ENCODE measurements at places on chromosomes 16 and 17.

GRCh38 chr16:22665803-22666202 lies 148.2 kb upstream of the HS3ST2 start:
- DNase-seq, result no peak

DNA sequence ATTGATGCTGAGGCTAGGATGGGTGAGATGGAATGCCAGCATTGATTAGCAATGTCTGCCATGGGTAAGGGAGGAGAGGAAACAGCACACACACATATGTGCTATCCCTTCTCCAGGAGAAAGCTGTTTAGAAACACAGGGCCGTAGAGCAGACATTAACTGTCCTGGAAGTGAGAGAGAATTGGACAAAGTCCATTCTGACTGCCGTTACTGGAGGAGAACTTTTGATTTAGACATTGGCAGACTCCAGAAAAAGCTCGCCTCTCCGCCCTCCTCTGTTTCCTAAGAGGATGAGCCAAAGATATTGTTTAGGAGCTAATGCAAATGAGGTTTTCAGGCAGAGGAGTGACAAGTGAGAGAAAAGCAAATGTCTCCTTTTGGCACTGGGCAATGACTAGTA lies 237.0 kb downstream of the HAPSTR1 start:
- DNase-seq, result no peak

- DNase-seq, result no peak
These were observed 10.7 kb downstream of the GALNS start for GRCh38 chr16:88846088-88846487.

- no peak for DNase-seq
These were observed 174.2 kb downstream of the STX8 start for GRCh38 chr17:9401434-9401833.

GRCh38 chr17:39569126-39569525 lies 38.6 kb downstream of the NEUROD2 start:
- DNase-seq, result no peak

DNA sequence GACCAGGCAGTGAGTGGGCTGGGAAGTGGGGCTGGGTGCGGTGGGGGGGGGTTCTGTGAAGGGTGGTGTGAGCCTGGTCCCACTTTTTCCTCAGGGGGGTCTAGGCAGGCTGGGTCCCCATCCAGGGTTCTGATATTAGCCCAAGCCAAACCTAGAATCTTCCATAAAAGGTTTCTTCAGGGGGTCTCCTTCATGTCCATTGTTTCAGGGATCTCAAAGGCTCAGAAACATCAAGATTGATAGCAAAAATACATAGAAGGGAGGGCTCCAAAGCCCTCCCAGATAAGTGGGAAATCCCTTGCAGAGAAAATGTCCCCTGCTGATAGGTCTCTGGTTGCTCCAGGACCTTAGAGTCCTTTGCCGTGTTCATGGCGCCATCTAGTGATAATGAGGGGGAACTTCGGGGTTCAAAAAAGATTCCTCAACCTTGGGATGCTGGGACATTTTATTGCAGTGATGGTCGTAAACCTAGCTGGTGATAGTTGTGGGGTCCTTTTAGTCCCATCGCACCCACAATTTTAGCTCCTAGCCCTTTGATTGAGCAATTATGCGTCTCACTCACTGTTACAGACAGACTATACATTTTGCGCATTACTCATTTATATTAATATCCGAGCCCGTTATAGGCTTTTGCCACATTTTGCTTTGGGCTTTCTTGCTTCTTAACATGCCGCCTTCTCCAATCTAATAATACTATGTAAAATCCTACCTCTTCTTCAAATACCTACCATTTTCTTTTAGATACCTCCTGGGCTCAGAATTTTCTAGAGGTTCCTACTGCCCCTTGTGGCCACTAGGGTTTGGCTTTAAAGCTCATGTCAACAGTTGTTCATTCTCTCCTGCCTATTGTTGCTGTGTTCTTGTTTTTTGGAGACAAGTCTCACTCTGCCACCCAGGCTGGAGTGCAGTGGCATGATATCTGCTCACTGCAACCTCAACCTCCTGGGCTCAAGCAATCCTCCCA lies 35.1 kb downstream of the IGF2BP1 start:
- DNase-seq, result no peak

DNA sequence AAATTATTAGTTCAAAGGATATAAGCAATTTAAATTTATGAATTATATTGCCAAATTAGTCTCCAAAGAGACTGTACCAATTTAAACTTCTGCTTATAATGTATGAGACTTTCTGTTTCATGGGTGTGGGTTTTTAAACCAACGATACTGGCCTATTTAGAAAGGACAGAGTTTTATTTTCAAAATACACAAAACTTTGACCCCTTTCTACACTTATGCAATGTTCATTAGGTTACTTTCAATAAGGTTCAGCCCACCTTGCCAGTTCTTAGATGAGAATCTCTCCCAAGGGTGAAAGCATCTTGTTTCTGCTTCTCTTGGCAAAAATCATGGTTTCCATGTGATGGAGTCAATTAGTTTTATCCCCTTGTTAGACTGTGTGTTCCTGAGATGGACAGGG lies 84.7 kb downstream of the MYO1D start:
- DNase-seq, result no peak

DNA sequence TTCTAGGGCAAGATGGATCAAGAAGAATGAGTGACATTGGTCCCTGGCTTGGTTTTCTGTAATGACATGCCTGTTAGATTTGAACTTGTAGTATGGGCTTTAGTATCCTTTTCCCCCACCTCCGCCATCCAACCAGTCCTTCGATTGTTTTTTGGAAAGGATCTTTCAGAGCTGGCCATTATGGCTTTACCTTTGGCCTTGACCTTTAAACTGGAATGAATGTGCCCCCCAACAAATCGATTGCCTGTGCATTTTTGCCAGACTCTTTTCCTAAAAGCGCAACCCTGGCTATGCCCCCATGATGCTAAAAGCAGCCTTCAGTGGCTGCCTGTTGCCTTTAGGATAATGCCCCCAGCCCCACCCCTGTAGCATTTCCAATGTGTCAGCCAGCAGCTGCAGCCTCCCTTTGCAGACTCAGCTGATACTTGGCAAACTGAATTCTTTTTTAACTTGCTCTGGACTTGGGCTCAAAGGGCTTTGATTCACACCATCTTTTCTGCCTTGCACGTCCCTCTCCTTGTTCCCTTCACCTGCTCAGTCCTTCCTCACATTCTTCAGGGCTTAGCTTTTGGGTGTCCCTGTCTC lies 4.0 kb downstream of the GPRC5C start:
- DNase-seq, result no peak

DNA sequence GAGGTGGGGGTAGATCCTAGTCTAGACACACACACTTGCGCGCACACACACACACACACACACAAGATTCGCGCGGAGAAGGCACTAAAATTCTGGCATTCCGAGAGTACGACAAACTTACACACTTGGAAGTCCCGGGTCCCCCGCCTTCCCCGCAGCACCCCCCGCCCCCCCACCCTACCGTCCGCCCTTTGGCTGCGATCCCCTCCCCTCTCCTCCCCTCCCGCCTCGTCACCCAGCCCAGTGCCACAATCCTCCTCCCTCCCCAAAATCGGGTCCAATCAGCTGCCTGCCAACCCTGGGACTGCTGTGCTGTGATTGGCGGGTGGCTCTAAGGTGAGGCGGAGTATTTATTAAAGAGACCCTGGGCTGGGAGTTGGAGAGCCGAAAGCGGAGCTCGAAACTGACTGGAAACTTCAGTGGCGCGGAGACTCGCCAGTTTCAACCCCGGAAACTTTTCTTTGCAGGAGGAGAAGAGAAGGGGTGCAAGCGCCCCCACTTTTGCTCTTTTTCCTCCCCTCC lies at the start of gene SOX9:
TSS of gene SOX9 (plus strand) at position 379 of the 522 bp plus-strand sequence. CDS start 372 bp downstream, outside the sequence.
- DNase-seq, result no peak

GRCh38 chr16:89759746-89760340 lies 38.5 kb downstream of the ZNF276 start:
- no peak for DNase-seq

DNA sequence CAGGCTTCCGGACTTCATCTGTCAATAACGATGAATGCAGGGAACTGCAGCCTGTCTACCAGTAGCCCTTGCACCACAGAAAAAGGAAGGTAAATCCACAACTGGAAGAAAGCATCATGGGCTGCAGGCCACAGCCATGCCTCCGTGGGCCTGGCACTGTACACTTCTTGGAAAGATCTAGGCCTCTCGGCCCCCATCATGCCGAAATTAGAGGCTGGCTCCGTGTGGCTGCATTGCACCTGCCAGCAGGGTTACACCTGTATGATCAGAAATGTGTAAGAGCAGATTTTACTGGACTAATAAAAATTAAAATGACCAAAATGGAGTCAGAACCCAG lies 52.2 kb downstream of the SDK2 start:
- no peak for DNase-seq

DNA sequence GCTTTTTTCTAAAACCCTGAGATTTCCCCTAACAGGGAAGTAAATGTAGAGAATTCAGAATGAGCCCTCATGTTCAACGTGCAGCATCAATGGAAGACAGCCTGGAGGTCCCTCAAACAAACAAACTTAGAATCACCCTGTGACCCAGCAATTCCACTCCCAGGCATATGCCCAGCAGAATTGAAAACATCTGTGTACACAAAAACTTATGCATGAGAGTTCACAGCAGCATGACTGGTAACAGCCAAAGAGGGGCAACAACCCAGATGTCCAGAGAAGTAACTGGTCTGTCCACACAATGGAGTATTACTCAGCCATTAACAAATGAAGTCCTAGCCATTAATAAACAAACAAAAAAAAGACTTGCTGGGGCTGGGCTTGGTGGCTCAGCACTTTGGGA lies 252.7 kb downstream of the PARN start:
- no peak for DNase-seq

GRCh38 chr16:57041182-57042156 lies 50.9 kb upstream of the CPNE2 start:
- peak; percentile 72 for DNase-seq

- DNase-seq, result no peak
These were observed 198.4 kb downstream of the SHISA9 start for GRCh38 chr16:13099822-13100221.

GRCh38 chr16:4115949-4116318 lies 308 bp downstream of the ADCY9 start:
- DNase-seq, result no peak

DNA sequence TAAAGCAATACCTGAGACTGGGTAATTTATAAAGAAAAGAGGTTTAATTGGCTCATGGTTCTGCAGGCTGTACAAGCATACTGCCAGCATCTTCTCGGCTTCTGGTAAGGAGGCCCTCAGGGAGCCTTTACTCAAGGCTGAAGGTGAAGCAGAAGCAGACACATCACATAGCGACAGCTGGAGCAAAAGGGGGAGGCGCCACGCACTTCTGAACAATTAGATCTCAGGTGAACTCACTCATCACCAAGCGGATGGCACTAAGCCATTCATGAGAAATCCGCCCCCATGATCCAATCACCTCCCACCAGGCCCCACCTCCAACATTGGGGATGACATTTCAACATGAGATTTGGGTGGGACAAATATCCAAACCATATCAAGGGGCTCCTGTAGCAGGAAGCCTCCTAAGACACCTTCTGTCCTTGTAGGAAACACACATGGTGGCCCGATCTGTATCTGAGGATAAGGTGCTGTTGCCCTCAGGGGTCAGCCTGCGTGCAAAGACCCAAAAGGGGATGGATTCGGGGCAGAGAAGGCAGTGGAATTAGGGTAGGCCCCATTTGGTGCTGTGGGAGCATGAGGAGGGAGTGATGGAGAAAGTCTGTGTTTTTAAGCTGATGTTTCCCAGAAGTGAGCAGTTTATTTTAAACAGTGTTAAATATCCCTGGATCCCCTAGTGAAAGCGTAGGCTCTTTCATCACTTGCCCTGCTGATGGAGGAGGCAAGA lies 23.0 kb downstream of the IL21R start:
- no peak for DNase-seq

DNA sequence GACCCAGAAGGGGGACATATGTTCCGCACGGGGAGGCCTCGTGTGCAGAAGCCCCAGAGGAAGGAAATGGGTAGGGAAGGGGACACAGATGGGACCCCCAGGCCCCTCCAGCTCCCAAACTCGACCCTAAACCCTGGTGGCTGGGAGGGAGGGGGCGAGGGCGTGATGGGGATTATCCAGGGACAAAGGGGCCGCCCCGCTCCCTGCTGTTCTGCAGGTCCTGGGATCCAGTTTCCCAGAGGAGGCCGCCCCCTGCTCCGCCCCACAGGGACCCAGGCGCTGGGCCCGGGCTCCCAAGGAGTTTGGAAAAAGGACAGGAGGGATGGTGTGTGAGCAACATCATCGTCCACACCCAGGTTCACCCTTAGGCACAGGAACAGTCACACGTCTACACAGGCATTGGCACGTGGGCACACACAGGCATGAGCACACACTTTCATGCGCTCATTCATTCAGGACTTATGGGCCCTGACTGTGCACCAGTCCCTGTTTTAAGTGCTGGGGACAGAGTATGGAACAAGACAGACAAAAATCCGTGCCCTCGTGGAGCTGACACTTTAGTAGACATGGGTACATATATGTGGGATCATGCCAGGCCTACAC lies 12.8 kb upstream of the FBXL19 start:
- no peak for DNase-seq

DNA sequence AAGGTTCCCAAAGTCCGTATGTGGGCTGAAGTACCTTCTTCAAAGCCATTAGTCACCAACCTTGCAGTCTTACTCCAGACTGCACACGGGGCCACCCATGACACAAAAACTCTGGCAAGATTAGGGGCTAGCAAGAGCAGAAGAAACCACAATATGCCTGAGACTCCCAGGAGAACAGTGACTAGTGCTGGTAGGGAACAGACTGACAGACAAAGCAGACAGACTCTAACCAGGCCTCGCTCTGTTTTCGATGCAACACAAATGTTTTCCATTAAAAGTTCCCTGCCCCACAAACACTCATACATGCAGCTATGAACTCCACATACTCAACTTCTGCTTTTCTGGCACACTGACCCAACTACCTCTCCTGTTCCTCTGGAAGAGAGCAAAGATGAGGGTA lies 102.2 kb downstream of the HIC1 start:
- DNase-seq, result no peak

GRCh38 chr17:63477480-63478440 lies 899 bp downstream of the ACE start:
- DNase-seq, result no peak

DNA sequence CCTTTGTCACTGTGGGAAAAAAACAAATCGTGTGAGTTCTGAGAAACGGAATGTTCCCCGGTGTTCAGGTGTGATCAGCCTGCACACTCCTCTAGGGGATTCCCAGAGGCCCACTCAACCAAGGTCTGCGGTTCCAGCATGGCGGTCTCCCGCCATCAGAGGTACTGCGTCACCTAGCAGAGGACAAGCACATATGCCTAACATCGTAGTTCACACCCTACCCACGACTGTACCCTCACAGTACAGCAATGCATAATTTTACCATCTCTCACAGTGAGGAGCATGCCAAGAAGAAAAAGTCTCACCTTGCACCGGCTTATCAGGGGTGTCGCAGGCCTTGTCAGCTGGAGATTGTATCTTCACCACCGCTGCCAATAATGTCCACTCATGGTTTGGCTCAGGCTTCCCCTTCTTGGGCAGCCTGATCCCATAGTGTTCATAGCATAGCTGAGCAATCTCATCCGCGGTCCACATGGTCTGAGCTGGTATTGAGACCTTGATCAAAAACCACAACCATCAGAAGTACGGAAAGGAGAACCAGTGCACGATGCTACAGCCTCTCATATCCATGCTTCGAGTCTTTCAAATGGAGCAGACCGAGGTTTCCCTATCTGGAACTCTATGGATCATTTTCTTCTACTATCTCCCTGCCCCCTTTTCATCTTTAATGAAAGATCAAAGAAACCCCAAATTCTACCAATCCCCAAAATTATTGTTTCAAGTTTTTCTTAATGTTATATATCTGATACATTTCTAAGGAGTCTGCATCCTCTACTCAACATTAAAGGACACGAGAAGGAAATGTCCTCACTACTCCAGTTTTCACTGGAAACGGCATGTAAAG lies 2.5 kb downstream of the ADAT1 start:
- no peak for DNase-seq

GRCh38 chr16:59210955-59211541 lies 476.9 kb upstream of the GOT2 start:
- DNase-seq, result no peak

GRCh38 chr17:57419940-57420550 lies 163.7 kb downstream of the MSI2 start:
- DNase-seq, result no peak

Data from stimulated activated CD4-positive, alpha-beta T cell treated with anti-CD3 and anti-CD28 coated beads, Interleukin-1b, Interleukin-23, amount 100 ng/mL, for 4 hours (primary cell).